ENCODE measurements at places on chromosomes 1 and 21.

- peak; percentile 42 for DNase-seq
These were observed at the start of gene CYP4X1 for GRCh38 chr1:47023268-47024140. Gene CYP4X1, plus strand, starts transcription at chr1:47023669. Its CDS starts 149 bp downstream, at chr1:47023818.

DNA sequence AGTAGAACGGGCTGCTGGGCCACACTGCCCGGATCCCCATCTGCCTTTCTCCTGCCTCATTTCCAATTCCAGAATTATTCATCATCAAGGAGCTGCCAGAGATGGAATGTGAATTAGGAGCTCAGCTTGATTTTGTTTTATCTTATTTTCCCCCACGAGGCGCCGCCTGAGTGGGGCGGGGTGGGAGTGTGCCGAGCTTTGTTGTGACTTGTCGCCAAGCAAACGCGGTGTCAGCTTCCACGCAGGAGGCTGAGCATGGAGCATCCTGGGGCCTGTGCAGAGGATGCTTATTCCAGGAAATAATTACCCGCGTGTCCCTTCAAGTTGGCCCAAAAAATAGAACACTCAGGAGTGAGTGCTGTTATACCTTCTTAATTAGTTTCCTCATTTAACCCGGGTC, 91.2 kb downstream of the HMGB4 start:
- DNase-seq = no peak

GRCh38 chr1:177441281-177441680, 270.5 kb downstream of the BRINP2 start:
- no peak for DNase-seq

- no peak for DNase-seq
These were observed 2.5 kb downstream of the SDC3 start for GRCh38 chr1:30905916-30906620.

DNA sequence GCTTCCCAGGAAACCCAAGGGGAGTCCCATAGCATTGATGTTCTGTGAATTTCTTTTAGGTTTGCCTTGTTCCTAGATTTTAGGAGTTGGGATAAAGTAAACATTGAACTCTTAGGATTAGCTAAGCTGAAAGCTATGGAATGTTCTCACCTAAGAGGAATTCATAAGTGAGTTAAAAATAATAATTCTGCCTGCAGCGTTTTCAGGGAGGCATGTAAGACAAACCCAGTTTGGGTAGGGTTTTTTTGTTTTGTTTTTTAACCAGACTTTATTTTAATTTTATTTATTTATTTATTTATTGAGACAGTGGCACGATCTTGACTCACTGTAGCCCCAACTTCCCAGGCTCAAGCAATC, 28.9 kb upstream of the CD101 start:
- DNase-seq = no peak

GRCh38 chr1:183673605-183674323, 20.6 kb upstream of the APOBEC4 start:
- no peak for DNase-seq

DNA sequence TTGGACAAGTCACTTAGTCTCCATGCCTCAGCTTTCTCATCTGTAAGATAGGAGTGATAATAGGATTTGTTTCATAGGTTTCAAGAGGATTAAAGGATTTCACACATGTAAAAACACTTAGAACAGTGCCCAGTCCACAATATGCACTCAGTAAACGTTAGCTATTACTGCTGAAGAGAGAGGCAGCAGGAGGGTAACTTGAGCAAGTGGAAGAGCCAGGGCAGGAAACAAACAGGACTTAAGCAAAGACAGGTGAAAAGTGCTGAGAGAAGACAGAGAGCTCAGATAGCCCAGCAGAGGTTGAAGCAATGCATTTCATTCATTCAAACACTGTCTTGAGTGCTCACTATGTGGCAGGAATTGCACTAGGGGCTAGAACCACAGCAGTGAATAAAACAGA, 21.1 kb upstream of the H3-3A start:
- DNase-seq = no peak

DNA sequence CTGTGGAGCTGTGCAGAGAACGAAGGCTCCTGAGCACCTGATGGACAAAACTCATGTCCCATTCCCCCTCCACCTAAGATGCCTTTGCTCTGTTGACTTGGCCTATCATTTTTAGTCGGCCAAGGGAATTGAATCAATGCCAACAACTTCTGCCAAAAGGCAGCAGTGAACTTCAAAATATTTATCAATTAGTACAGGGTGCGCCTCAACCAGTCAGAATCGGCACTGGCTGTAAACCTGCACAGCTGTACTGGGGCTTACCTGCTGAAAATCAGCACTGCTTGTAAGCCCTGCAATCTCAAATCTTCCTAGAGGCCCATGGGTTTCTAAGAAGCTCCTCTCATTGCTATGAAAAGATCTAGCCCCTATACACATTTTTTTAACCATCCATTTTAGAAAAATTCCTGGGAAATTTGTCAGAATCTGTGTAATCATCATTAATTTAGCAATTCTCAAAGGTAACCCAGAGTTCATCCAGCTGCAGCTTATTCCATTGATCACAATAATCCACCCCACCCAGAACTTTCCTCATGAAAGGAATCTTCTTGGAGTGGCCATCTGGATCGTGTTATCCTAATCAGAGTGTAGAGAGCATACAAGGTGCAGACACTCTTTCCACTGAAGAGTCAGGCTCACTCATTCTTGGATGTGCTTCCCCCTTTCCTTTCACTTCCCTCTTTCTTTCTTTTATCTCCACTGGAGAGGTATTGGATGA, 40.2 kb downstream of the ADAMTS1 start:
- DNase-seq = no peak

- no peak for DNase-seq
These were observed 57.8 kb downstream of the RUNX3 start for GRCh38 chr1:24872061-24872850.

- DNase-seq = no peak
These were observed 12.6 kb upstream of the RHBG start for GRCh38 chr1:156356262-156356874.

DNA sequence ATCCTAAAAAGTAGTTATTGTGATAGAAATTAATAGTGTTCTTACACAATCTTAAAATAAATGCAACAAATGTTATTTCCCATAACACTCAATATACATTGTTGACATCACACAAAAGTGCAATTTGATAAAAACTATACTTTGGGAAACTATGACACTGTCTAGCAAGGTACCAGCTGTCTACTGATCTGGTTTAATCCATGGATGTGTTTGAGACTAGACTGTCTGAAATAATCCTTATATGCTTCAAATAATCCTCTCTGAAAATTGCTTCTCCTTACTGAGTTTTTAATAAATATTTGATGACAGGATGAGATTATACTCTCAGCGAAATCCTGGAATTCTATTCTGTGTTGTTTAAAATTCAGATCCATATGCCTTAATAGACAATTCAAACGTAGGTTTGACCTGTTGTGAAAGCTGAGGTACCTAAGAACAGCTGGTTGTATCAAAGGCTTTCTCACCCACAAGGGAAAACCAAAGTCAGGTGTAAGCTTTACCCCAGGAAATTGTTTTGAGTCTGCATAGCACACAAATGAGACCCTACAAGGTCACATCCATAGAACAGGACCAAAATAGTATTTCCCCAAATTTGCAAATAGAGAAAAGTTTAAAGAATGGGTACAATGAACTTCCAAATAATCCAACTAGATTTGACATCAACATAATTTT, 8.8 kb upstream of the GFI1 start:
- DNase-seq = no peak

DNA sequence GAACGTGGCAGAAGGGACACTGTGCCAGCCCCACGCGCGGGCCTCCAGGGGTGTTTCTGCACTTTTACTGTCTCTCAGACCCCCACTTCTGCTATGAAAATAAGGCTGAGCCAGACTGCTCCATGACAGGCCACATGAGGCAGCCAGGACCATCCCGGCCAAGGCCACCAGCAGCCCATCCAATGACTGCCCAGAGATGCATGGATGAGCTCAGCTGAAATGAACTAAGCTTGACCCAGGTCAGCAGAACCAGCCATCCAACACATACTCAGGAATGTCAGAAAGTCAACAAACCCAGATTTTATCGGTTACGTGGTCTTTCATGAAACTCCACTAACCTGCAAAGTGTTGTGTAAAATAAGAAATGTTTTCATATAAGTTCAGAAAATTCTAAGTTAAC, 51.2 kb downstream of the CCDC185 start:
- no peak for DNase-seq

- DNase-seq = no peak
These were observed 79.8 kb downstream of the PCP4 start for GRCh38 chr21:39947031-39947430.

- DNase-seq = no peak
These were observed 29.8 kb downstream of the SLC30A1 start for GRCh38 chr1:211549092-211549711.

- no peak for DNase-seq
These were observed 65.0 kb upstream of the RNPC3 start for GRCh38 chr1:103460511-103460910.

DNA sequence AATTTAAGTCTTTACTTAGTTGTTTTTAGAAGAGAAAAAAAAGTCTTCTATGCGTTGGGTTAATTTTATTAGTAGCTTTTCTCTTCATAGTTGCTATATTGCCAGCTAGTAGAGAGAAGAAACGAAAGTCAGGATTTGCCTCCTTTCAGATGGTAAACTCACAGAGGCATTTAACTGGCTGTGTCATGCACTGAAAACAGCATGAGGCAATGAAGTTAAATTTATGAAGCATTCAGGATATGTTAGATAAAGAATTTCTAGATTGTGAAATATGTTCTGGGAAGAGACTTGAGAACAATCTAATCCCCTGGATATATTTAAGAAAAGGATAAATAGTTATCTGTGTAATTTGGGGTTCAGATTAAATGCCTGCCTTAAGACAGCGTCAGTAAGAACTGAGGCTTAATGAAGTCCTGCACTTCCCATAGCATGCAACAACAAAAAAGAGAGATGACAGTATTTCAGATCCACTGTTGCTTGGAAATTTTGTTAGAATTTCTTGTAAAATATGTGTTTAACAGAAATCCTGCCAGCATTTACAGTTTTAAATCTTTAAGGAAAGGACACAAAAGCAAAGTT, 1.7 kb downstream of the ANGPTL1 start:
- peak; percentile 7 for DNase-seq

DNA sequence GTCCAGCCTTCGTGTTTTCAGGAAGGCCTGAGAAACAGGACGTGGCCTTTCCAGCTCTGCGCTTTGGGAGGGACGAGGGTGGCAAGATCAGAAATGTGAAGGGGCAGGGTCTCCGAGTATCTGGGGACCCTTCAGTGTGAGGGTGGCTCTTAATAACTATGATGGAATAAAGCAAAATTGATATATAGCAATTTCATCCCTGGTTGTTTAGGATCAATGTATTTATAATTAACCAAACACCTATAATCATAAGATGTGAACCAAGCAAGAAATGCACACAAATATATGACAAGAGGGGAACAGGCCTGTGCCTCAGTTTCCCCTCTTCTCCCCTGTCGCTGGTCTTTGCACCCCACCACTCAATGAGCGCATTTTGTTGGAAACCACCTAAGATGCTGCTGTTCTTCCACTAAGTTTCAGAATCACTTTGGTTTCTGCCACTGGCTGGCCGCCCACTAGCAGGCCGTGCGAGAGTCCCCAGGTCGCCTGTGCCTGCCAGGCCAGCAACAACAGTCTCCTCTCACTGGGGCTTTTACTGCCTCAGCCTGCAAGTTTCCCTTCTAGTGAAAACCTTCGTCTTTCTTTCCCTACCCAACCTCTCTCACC, 36.6 kb downstream of the UBASH3A start:
- no peak for DNase-seq

DNA sequence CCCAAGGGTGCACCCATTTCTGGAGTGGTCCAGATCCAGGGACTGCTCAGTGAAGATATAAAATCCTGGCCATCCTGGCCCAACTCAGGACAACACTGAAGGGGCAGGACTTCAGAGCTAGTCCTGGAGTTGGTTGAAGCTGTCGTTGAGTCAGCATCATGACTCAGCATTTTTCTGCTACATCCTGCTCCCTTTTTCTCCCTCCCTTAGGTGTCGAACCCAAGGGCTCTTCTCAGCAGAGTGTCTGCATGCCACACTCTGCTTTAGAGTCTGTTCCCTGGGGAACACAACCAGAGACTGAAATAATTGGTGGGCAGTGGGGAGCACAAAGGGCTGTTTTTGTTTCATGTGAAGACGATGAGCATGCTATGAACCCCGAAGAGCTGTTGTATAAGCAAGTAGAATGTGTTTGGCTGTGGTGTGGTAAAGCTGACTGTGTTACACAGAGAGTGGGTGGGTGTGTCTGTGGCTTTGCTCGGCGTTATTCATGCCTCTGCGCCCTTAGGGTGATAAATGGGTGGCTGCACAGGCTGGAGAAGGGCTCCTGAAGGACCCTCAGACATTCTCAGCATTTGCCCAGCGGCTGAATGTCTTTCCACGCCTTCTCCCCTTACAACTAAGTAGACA, 167.2 kb downstream of the CYYR1 start:
- DNase-seq = no peak

GRCh38 chr1:29647581-29647980, 411.3 kb downstream of the PTPRU start:
- DNase-seq = no peak

- DNase-seq = peak; percentile 27
These were observed 12.4 kb downstream of the RNF220 start for GRCh38 chr1:44417351-44418021.

GRCh38 chr1:113123737-113124136, 50.7 kb downstream of the LRIG2 start:
- DNase-seq = no peak

- DNase-seq = no peak
These were observed 167.4 kb upstream of the PRMT6 start for GRCh38 chr1:106889059-106889458.

GRCh38 chr1:103489935-103490334, 35.6 kb upstream of the RNPC3 start:
- DNase-seq = peak; percentile 60

DNA sequence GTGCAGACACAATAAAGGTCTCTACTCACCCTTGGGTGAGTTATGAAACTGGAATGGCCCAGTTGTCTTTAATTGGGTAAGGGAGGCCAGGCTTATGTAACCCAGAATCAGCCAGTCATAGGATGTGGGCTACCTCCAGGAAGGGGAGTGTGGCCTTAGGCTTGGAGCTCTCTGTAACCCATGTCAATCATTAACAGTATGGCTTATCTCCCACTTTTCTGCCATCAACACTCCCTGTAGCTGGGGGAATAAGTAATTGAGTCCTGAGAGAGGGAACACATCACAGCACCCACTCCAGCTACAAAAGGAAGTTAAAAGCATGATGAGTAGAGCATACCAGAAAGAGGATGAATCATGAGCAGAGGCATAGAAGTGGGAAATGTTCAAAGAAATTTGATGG, 327.0 kb upstream of the DUSP10 start:
- DNase-seq = no peak

GRCh38 chr1:31703431-31704270, at the start of gene COL16A1:
Gene COL16A1, minus strand, starts transcription at chr1:31704017. Its CDS starts 1,824 bp downstream, at chr1:31702193.
- DNase-seq = peak; percentile 71

DNA sequence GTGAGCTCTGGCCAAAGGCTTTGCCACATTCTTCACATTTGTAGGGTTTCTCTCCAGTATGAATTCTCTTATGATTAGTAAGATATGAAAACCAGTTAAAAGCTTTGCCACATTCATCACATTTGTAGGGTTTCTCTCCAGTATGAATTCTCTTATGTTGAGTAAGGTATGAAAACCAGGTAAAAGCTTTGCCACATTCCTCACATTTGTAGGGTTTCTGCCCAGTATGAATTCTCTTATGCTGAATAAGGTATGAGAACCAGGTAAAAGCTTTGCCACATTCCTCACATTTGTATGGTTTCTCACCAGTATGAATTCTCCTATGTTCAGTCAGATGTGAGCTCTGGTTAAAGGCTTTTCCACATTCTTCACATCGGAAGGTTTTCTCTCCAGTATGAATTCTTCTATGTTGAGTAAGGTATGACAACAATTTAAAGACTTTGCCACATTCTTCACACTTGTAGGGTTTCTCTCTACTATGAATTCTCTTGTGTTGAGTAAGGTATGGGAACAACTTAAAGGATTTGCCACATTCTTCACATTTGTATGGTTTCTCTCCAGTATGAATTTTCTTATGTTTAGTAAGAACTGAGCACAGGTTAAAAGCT, 20.7 kb downstream of the ZNF695 start:
- DNase-seq = no peak
